ENCODE measurements at places on chromosomes 5 and 9.

DNA sequence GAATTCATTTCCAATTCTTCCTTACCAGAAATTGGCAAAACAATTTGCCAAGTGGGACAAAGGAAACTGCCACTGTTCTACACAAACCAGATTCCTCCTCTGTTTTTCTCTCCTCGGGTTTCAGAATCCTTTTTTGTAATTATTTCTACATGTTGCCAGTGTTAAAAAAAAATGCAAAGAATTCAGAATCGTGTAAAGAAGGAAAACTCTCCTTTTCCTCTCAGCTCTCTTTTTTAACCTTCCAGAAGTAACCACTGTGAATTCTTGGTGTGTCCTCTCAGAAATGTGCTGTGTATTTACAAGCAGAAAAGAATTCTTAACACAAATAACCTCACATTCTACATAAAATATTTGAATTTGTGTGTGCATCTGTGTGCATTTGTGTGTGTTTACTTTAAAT is 224.6 kb downstream of the DRD1 start:
- DNase-seq = no peak

DNA sequence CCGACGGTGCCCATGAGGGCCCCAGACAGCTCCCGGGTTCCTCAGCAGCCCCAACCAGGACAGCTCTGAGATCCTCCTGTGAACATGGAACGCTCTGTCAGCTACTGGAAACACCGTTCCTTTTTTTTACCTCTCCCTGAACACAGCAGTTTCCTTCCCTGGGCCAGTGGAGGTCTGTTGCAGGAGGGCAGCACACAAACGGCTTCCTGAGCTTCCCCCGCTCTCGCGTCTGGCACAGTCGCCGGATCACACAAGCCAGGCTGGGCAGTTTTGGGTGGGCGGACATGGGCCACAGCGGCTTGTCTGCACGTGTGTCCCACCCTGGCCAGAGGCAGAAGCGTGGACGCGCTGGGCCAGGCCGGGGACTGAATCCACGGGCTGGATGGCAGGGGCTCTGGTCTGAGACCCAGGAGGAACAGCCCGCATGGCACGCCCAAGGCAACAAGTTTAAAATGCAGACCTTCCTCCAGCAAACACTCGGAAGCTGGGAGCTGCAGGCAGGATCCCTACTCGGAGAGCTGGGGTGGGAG is 106.8 kb upstream of the SARDH start:
- no peak for DNase-seq

- no peak for DNase-seq
Observed at GRCh38 chr5:10681731-10682679, 79.0 kb downstream of the DAP start.

DNA sequence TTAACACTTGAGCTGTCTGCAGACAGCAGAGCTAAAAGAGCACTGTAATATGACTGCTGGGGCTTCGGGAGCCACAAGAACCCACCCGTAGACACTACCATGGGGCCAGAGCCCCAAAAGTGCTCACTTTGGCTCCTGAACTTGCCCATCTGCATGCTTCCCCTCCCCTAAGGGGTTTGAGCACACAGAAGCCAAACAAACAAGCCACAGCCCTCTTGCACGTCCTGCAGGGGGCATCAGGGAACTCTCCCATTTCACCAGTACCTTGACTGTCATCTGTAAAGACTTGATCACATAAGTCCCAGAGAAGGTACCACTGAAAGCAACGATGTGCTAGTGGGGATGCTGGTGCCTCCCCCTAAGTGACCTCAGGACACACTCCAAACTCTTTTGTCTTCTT is 681.8 kb downstream of the SEMA5A start:
- DNase-seq = no peak

- DNase-seq = no peak
Observed at GRCh38 chr9:99269416-99269815, 47.3 kb downstream of the SEC61B start.

GRCh38 chr5:72210888-72211678 is 103.8 kb downstream of the MAP1B start:
- DNase-seq = no peak

- DNase-seq = no peak
Observed at GRCh38 chr5:169701910-169702451, 64.9 kb downstream of the DOCK2 start.

DNA sequence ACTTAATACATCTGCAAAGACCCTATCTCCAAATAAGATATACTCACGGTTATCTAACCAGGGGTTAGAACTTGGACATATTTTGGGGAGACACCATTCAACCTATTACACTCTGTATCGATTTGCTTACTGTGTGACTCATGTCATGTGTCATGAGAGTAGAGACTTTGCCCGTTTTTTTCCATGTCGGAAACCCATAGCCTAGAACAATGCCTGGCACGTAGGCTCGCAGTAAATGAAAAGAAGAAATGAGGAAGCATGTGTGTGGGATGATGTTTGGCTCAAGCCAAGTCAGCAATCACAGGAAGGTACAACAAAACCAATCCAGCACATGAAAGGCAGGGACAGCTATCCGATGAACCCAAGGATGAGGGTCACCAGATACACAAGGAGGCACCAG is 94.6 kb upstream of the DNAH5 start:
- DNase-seq = no peak

DNA sequence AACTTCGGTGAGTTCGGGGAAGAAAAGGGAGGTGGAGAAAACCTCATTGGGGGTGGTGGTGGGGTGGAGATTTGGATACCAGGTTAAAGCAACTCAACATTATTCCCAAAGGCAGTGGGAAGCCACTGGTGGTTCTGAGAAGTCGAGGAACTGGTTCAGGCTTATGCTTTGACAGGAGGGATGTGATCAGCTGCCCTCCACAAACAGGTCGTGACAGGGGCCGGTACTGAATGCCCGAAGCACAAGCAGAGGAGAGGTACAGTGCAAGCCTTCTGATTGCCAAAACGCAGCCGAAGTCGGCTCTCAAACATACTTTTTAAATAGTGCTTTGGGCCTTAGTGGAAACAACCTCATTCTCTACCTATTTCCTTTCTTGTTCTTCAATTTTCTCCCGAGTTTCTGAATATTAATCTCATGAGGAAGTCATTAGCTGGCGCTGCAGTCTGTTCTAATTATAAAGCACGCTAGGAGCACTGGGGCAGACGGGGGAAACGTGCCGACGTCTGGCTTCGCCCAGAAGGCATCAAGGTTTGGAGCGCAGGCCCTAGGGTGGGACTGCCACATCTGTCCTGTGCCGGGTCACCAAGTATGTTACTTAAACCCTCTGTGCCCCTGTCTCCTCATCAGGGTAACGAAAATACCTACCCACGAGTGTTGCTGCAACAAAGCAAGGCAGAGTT is 27.3 kb downstream of the SHB start:
- no peak for DNase-seq

DNA sequence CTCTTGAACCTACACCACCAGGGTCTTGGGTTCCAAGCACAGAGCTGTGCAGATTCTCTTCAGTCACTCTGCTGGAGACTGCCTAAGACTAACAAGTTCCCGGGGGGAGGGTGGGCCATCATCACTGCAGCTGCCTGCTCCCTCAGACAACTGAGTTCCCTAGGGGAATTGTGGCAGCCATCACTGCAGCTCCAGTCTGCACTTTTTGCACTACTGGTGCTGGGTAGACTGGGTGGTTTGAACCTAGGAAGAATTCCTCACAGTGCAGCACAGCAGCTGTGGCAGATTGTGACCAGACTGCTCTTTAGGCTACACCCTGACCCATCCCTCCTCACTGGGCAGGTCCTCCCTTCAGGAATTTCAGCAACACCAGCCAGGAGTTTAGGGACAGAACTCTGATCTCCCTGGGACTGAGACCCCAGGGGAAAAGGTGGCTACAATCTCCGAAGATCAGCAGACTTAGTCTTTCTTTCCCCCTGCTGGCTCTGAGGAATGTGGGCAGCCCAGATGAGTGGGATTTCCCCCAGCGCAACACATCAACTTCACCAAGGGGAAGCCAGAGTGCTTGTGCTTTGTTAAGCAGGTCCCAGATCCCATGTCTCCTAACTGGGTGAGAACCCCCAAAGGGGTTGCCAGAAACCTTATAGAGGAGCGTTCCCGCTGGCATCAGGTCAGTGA is 30.9 kb upstream of the RGMB start:
- DNase-seq = no peak

GRCh38 chr5:9209846-9210492 is 335.9 kb downstream of the SEMA5A start:
- DNase-seq = no peak

GRCh38 chr5:59584858-59585846 is 308.4 kb downstream of the PDE4D start:
- DNase-seq = no peak

DNA sequence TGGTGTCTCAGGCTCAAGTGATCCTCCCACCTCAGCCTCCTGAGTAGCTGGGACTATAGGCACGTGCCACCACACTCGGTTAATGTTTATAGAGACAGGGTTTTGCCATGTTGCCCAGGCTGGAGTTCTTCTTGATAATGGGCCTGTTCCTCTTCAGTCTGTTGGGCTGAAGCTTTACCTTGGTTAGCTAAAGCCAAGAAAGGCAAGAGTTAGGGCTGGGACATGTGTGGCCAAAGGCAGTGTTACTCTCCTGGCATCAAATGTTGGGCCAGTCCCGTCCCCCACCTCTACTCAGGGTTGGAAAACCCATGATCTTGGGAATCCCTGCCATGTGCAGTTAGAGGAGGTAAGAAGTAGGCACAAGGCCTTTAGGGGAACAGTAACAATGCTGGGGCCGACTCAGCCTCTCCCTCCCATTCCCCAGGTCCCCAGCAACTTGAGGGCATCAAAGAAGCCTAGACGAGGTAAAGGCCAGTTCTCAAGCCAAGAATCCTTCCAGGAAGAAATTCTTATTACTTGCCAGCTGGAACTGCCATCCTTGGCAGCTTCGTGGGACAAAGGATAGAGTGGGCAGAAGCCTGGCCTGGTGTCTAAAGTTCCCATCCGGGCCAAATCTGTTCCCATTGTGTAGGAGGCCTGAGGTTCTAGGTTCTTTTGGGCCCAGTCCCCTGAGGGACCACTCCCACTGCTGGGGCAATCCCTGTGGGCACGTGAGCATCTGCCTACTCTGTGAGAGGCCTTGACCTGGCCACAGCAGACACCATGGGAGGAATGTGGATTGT is 4.5 kb downstream of the EGR1 start:
- DNase-seq = no peak

DNA sequence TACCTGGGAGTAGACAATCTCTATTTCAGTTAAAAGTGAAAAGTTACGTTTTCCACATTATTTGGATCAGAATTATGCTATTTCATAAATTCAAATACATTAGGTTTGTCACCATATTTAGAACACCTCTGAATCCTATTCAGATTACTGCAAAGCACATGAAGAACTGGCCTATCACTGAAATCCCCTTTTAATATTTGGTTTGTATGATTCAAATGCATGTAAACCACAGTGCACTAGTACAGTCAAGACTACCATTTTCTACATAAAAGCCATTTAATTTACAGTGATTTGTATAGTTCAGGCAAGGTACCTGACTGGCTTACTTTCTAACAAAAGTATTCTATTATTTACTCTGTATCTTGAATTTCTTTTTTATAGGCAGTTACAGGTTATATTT is 212.5 kb downstream of the MEF2C start:
- DNase-seq = no peak

- DNase-seq = no peak
Observed at GRCh38 chr9:19788614-19789271, at the start of gene SLC24A2. Gene SLC24A2, minus strand, starts transcription at chr9:19789037.

DNA sequence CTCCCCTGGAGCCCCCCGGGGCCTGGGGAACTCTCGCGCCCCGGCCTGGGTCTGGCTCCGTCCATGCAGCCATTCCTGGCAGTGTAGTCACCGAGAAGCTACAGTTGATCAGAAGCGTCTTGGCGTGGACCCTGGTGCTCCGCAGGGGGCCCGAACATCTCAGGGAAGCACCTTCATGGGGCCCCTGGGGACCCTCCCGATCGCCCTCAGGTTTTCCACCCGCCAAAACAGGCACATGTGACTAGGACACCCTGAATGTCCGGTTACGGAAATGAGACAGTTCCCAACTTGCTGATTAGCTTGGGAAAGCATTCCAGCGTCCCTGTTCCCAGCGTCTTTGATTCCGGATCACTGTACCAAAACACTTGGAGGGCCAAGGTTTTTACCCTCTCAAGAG is 472 bp downstream of the FBXO4 start:
- peak; percentile 4 for DNase-seq

DNA sequence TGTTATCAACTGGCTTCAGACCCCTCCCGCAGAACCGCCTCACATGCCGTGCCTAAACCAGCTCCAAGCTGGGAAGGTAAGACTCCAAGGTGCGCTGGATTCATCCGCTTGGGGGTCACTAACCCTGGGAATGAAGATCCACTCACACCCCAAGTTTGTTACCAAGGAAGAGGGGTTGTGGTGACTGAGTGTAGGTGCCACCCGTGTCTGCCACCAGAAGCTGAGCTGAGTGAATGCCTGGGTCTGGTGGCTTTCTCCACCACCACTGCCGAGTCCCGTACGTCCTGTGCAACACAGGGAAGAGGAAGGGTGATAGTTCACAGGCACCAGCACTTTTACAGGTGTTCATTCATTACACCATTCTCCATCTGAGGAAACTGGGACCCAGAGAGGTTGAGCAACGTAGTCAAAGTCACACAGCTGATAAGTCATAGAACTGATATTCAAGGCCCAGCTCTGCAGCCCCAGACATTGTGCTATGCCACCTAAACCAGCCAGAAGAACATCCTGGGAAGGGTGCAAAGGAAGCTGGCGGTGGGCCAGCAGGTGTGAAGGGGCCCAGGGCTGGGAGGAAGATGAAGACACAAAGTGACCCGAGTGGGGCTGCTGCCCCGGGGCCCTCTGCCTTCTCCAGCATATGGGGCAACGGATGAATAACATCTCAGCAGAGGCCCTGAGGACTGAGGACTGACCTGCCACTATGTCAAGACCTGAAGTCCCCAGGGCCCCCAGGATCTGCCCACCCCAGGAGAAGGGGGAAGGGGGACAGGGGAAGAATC is 70.9 kb upstream of the PPP1R26 start:
- no peak for DNase-seq

- no peak for DNase-seq
Observed at GRCh38 chr5:145938776-145939539, 2.6 kb downstream of the SH3RF2 start.

- no peak for DNase-seq
Observed at GRCh38 chr9:135821733-135822373, 85.5 kb downstream of the CAMSAP1 start.

GRCh38 chr9:135210676-135211523 is 123.4 kb downstream of the OLFM1 start:
- DNase-seq = no peak

- DNase-seq = no peak
Observed at GRCh38 chr9:113026200-113026599, 14.2 kb upstream of the ZNF883 start.

DNA sequence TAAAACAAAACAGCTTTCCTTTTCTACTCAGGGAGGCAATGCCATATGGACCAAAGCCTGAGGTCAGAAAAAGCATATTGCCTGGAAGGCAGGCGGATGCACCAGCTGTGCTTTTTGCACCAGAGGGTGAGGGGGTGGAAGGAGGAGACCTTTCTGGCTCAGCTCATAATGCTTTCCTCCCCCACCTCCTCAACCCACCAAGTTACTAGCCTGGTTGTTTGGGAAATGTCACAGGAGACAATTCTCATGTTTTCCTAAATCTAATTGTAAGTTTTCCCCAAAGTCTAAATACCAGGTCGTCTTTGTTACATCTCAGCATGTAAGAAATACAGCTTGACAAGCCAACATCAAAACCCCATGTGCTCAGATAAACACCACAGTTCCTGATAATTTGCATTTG is 72.6 kb upstream of the DMRTA1 start:
- DNase-seq = no peak

- no peak for DNase-seq
Observed at GRCh38 chr9:131690941-131691573, 48.8 kb downstream of the RAPGEF1 start.
